ENCODE measurements at places on chromosomes 12 and 14.

- DNase-seq: no peak
Measured at GRCh38 chr12:122730215-122731014, at the start of gene HCAR1. Gene HCAR1, minus strand, starts transcription at chr12:122730844. Its CDS starts 505 bp downstream, at chr12:122730339.

- DNase-seq: no peak
Measured at GRCh38 chr12:56237552-56237951, 7.7 kb downstream of the SLC39A5 start.

GRCh38 chr12:132276827-132277373 lies 52.5 kb downstream of the GALNT9 start:
- no peak for DNase-seq

GRCh38 chr12:29662734-29663323 lies 120.9 kb downstream of the TMTC1 start:
- no peak for DNase-seq

DNA sequence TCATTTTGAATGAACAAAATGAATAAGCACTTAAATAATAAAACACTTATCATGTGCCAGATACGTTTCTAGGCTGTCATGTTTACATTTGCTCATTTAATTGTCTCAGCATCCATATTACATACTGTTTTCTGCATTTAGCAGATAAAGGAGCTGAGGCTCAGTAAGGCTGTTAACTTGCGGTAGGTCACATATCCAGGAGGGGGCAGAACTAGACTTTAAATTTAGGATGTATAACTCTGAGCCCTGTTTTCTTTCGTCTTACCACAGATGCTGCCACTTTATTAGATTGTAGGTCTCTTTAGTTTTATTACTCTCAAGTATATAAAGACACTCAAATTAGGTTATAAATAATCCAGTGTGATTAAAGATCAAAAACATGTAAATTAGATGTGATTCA lies 17.7 kb downstream of the IRAK4 start:
- DNase-seq: no peak

- no peak for DNase-seq
Measured at GRCh38 chr12:106671840-106672239, 89.0 kb downstream of the RFX4 start.

All from anterior cingulate cortex (tissue), 58 donors.